ENCODE measurements at places on chromosomes 11 and 22.

DNA sequence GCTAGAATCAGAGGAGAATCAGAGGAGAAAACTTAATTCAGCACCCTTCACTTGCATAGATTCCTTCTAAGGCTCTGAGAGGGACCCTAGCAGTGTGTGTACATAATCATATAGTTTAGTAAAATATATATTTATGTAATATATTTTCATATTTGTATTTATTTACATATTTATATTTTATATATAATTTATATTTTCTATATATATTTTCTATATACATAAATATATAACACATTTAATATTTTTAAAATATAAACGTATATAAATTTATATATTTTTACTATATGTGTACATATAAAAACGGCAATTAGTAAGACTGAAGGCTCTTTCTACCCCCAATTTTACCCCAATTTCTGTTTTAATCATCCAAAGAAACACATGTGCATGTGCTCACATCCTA is 80.3 kb downstream of the NXPE2 start:
- no peak for DNase-seq

DNA sequence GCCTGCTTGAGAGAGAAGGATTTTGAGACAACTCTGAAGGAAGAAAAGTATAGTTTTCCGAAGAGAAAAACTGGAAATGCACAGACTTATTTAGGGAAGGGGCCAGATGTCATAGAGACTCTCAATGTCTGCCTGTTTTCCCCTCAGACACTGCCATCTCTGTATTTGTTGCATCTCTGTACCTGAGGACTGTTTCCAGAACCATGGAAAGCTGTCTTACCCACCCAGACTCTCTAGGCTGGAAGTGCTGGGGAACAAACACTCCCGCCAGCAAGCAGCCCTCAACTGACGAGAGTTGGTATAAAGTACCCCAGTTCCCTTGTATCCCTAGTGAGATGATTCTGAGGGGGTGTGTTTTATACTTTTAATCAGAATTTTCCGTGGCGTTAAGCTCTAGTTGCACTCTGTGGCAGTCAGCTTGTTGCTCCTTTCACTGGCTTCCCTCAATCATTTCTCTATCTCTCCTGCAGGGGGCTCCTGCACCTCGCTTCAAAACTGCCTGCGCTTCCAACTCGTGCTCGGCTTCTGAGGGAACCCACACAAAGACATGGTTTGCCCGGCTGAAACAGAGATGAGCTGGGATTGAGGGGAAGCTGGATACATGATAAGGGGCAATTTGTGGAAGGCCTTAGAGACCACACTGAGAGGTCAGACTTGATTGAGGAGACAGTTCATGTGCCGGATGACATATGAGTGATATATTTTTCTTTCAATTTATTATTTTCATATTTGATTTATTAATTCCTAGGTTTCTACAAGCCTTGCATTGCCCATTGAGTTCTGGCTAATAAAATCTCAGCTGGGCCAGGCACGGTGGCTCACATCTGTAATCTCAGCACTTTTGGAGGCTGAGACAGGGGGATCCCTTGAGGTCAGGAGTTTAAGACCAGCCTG is 36.9 kb upstream of the CLPB start:
- DNase-seq: peak; percentile 84

DNA sequence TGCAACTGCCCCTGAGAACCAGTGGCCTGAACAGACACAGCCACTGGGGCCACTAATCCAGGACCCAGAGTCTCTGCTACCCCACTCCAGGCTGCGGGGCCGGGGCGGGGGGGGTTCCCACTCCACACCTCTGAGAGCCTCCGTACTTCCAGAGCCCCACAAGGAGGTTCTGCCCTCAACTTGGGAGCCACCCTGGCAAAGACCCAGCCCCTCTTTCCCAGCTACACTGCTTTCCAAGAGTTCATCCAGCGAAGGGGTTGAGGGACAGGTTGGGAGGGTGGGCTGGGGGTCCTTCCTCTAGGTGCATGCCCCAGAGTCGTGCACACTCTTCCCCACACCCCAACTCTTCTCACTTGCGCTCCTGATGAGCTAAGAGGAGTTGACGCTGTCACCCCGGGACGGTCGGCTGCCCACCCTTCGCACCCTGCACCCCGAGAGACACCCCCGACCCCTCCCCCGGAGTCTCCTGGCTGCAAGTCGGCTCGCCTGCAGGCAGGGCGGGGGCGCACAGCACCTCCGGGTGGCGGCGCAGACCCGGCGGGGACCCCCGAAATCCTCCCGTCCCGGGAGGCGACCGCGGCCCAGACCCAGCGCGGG is 531 bp downstream of the RAB3IL1 start:
- DNase-seq: no peak

DNA sequence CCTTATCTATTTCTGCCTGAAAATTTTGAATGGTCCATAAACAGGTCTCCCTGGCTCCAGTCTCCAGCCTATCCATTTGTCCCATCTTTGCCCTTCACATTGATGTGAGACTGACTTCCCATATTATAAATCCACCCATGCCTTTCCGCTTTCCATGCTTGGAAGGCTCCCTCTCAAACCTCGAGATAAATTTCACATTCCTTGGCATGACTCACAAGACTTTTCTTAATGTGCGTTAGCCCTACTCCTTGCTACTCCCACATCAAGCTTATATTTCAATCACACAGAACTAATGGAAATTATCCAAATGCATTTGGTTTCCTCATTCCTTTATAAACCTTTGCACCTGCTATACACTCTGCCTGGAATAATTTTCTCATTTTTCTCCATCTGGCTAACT is 163.7 kb upstream of the NTM start:
- no peak for DNase-seq

DNA sequence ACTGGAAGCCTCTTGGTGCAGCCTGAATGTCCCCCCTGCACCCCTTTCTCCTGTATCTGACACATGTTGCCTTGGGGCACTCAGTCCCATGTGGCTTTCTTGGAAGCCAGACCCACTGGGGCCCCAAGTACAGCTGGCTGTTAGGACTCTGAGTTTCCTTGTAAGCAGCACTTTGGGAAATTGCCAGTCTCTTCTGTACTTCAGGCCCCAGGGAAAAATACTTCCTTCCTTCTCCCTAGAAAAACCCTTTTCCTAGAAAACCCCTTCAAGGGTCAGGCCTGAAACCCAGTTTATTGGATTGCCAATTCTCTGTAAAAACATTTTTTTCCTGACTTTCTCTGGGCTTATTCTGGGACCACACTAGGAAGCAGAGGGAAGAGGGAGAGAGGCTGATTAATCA is 360.3 kb downstream of the TENM4 start:
- no peak for DNase-seq

- no peak for DNase-seq
Measured at GRCh38 chr22:26573026-26573662, 16.8 kb downstream of the TPST2 start.

GRCh38 chr11:63022441-63022840 is 6.8 kb upstream of the SLC22A8 start:
- DNase-seq: no peak

GRCh38 chr22:29388759-29389090 is 355 bp upstream of the AP1B1 start:
- no peak for DNase-seq

DNA sequence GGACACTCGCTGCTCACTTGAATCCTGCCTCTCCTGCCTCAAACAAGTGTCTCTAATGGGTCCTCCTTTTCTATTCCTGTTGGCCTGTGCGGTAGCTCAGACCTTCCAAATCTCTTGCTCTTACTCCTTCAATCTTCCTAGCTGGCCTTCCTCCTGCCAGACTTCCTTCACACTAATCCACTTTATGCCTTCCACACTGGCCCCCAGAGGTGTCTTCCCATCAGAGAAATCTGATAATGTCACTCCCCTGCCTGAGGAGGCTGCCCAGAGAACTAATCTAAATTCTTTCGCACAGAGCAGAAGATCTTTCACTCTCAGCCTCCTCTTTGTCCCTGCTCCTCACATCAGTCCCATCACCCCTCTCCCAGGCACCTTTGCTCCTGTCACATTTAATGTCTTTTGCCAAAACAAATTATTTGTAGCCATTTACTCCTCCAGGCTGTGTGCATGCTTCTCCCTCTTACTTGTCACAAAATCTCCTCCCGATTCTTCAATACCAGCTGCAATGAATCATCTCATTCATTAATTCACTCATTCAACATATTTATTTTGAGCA is 175.7 kb downstream of the MAML2 start:
- no peak for DNase-seq

DNA sequence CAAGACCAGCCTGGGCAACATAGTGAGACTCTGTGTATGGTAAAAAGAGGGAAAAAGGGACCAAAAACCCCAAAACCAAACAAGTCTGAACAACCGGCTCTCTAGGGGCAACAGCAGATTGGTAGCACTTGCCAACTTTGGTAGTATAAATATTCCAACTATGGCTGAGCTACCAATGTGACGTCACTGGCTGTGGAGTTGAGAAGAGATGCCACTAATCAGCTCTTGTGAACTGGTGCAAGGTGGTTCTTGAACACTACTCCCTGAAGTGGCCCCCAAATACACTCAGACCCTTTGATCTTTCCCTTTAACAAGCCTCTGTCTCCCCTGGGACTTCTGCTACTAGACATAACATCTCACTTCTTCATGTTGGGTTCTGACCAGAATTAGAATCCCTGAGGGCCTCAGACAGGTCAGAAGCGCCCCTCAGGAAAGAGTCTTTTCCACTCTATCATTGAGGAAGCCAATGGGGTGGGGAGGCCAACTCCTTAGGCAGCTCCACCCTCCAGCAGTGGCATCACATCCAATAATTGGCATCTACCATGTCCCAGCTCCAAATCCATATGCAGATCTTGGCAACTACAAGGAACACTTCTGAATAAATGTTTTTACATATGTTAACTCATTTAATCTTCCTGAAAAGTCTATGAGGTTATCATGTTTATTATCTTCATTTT is 49.2 kb downstream of the RPL27A start:
- DNase-seq: no peak

Measured in PC-3 (cell line).